ENCODE measurements at places on chromosomes 13 and 19. TPM values are rescaled to one million over a fixed set of nuclear protein-coding genes. Genes with fewer than 3 reads are reported as not detected.

The PRR19 gene
- 37.4 TPM for polyA plus RNA-seq

The ZNF578 gene
- 12.2 TPM for polyA plus RNA-seq

The CYP2A6 gene
- polyA plus RNA-seq, result not detected

The PRDX2 gene
- polyA plus RNA-seq, result 87.1 TPM

The SERPINE3 gene
- 0.70 TPM for polyA plus RNA-seq
